KG1 (cell line): ENCODE measurements at places on chromosomes 7 and 10.
A peak's percentile ranks its signal among the peaks of the same experiment; 100 is the strongest.

- no peak for DNase-seq
These were observed 436.7 kb downstream of the IPMK start for GRCh38 chr10:57830877-57831560.

- DNase-seq = no peak
These were observed 916.2 kb downstream of the NXPH1 start for GRCh38 chr7:9349625-9350024.

DNA sequence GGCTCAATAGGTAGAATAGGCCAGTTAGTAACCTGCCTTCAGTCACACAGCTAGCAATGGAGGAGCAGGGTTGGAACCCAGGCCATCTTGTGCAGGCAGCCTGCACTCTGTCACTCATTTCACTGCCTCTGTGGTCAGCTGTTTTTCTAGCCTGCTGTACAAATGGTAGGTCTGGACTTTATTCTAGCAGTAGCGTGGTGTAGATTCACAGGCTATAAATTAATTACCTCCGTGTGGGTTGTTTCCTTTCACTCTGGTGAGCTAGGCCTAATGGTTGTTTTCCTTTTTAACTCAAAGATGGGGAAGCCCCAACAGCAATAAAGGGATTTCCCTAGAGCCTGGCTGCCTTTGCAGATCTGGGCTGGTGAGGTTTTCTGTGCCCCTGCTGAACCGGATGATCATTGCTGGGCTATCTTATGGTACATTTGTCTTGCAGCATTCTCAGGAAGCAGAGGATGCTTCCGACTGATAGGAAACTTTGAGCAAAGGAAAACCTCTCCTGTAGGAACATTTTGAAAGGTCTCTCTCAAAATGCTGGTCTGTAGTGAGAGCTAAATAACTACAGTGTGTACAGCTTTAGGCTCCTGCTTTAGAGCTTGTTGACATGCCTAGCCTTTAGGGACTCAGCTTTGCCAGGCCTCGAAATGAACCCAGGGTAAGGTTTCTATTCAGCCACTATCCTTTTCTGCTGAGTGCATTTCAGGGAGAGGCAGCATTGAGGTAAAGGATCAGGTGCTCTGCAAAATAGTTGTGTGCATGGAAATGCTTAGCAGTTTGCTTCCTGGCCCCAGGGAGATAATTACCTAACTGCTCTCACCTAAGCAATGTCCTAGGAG is 157.4 kb downstream of the ST7 start:
- peak; percentile 38 for DNase-seq

GRCh38 chr7:148894591-148894990 is 10.5 kb upstream of the EZH2 start:
- DNase-seq = no peak
